DMS153 (cell line): ENCODE measurements at places on chromosomes 4 and X.

DNA sequence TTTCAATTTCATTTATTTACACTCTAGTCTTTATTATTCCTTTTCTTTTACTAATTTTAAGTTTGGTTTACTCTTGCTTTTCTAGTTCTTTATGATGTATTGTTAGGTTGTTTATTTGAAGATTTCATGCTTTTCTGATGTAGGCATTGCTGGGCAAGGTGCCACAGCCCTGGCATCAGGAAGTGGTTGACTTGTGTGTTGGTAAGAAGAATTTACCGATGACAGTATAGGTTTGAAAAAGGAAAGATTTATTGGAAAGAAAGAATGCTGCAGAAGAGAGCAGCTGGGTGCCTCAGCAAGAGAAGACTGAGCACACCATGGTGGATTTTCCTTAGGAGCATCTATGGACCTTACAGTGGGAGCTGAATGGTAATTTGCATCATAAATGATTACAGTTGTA, 153.2 kb downstream of the KLF8 start:
- DNase-seq: no peak

DNA sequence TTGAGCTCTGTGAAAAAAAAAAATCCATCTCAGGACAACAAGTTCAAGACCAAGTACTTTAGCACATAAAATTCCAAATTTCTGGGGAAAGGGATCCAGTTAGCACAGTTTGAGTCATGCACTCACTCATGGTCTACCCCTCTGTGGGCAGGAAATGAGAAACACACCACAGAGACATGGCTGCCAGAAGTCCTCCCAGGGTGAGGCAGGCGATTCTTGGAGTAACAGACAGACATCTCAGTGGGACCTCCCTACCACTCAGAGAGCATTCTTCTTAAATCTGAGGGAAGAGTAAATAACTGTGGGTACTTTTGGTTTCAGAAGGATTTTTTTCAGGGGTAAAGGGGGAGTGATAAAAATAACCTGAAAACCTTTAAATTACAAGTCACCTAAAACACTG, 14.1 kb downstream of the CXCL1 start:
- no peak for DNase-seq

DNA sequence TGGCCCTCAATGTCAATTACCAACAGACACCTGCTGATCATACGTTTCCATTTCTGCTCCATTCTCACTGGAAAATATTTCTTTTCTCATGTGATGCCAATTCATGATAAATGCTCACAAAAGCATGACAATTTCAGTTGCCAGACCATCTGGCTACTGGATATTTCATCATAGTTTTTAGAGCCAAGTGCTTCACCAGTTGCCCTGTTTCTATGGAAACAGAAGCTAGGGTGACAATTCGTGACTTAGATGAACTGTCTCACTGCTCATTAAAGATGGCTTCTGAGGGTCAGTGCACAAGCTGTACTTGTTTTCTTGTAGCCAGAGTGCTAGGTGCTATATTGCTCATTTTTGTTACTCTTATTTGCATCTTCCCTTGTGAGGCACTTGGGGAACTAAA, 184.9 kb downstream of the COMMD8 start:
- DNase-seq: no peak

GRCh38 chrX:40117715-40118285, 20.0 kb upstream of the BCOR start:
- no peak for DNase-seq

DNA sequence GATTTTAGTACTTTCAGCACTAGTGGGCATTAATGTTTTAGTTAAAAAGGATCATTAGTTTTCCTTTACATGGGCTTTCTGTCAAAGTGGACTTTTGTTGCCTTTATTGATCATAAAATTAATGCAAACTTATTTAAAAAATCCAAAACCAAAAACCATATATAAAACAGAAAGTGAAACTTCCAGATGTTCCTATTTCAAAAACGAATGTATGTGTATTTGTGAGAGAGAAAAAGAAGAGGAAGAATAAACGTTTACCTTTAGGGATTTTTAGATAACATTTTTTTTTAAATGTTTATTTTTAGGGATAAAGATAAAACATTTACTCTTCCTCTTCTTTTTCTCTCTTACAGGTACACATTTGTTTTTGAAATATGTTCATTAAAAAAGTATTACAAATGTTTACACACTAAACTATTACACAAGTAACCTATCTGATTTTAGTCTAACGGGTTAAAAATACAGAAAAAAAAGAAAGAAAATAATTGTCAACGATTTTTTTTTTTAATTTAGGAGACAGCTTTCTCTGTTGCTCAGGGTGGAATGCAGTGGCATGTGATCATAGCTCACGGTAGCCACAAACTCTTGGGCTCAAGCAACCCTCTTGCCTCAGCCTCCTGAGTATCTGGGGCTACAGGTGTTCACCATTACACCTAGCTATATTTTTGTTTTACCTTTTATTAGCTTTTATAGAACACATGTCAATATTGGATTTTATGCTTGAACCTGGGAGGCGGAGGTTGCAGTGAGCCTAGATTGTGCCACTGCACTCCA, 16.8 kb upstream of the COX18 start:
- DNase-seq: no peak

GRCh38 chrX:111823128-111823527, 52.9 kb upstream of the TRPC5OS start:
- no peak for DNase-seq

- DNase-seq: no peak
Observed at GRCh38 chrX:19094654-19095053, 27.6 kb downstream of the ADGRG2 start.

DNA sequence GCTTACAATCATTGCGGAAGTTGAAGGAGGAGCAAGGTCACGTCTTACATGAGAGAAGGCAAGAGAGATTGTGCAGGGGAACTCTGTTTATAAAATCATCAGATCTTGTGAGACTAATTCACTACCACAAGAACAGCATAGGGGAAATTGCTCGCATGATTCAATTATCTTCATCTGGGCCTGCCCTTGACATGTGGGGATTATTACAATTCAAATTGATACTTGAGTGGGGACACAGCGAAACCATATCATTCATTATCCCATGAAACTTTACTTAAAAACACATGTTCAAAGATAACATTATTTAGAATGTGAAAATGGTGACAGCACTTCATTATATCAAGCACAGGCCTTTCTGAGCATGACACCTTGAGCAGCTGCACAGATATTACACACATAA, 1087.8 kb downstream of the C4orf33 start:
- no peak for DNase-seq

- peak; percentile 1 for DNase-seq
Observed at GRCh38 chr4:157804986-157805385, 367.8 kb downstream of the GASK1B start.

DNA sequence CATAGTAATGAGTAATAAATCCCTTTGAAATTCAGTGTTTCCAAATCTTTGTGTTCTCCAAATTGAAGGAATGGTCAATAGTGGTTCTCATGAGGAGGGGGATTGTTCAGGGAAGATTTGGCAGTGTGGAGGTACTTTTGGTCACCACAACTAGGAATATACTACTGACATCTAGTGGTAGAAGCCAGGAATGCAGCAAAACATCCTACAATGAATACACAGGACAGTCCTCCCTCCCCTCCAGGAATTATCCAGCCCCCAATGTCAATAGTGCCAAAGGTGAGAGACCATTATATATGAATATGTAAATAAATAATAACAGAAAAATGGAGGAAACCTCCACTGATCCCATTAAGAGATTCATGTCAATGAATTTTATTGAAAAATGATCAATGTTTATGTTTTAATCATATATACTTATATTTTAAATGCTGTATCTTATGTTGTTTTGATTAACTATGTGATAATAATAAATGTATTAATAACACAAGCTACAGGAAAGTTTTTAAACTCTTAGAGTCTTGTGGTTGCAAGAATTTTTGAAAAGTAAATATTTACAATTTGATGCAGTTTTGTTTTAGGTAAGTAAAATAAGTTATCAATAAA, 14.4 kb upstream of the FAM9A start:
- no peak for DNase-seq

DNA sequence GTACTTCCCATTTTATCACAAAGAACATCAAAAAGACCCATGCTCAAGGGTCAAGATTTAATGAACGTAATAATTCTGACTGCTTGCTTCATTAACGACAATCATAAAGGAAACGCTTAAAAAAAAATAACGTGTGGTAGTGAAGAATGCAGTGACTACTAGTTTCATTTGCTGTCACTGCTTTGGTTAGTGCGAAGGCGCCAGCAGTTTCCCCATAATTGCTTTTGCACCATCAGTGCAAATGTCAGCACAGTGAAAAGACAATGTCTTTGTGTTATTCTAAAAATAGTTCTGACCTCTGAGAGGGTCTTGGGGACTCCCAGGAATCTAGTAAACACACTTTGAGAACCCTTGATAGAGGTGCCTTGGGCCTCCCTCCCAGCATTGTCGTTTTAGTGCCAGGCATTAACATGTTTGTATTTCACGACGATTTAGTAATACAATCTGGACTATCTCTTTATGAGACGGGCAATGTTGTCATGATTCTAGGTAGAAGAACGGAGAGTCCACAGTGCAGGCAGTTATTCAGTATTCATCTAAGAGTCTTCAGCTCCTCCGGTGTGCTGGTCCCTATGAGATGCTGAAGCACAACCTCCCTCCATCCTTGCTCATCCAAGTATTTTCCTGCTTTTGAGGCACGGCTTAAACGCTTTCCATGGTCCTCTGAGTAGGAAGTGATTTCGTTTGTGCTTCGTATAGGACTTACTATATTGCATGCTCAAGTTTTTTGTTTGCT, 71.0 kb downstream of the AFF1 start:
- no peak for DNase-seq

- no peak for DNase-seq
Observed at GRCh38 chrX:139831675-139832456, 101.0 kb downstream of the ATP11C start.

DNA sequence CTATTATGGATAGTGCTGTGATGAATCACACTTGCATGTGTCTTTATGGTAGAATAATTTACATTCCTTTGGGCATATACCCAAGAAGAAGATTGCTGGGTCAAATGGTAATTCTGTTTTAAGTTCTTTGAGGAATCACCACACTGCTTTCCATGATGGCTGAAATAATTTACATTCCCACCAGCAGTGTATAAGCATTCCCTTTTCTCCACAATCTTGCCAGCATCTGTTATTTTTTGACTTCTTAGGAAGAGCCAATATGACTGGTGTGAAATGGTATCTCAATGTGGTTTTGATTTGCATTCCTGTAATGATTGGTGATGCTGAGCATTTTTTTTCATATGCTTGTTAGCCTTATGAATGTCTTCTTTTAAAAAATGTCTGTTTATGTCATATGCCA, 1120.2 kb downstream of the ARAP2 start:
- no peak for DNase-seq
